ENCODE measurements at places on chromosomes 1 and 21.

GRCh38 chr1:162398999-162399580, 12.8 kb downstream of the SH2D1B start:
- no peak for DNase-seq

DNA sequence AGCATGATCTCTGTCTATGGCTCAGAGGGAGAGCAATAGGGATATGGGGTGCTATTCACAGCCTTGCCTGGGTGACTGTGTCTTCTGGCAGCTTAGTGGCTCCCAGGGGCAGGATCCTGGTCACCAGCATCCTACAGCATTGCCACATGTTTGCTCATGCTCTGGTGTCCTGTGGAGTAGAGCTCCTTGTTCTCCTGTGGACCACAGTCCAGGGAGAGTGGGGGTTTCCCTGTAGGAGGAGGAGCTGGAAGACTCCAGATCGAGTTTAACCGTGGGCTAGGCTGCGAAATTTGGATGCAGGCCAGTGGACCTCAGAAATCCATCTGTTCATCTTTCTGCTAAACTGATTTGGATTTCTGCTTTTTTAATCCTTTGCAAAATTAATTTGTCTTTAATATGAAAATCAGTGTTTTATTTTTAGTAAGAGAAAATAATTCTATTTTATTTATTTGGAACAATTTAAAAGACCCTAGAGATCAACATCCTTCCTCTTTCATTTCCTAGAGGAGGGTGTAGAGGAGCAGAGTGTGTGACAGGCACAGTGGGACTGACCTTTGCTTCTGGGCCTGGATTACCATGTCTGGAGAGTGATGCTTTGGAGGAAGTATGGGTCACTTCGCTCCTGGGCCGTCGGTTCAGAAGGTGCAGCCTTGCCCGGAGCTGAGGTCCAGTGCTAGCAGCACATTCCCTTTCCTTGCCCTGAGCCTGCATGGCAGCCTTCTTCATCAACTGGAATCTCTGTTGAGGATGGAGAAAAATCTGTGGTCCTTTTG, 17.4 kb downstream of the ADARB1 start:
- DNase-seq: no peak

GRCh38 chr1:66478116-66478515, 55.8 kb upstream of the SGIP1 start:
- DNase-seq: no peak

GRCh38 chr1:195082183-195082582, 1526.1 kb downstream of the KCNT2 start:
- DNase-seq: no peak

- DNase-seq: no peak
These were observed 11.2 kb upstream of the CAPN2 start for GRCh38 chr1:223700942-223701637.

- peak; percentile 27 for DNase-seq
These were observed 613 bp downstream of the ZFYVE9 start for GRCh38 chr1:52142220-52143183.

DNA sequence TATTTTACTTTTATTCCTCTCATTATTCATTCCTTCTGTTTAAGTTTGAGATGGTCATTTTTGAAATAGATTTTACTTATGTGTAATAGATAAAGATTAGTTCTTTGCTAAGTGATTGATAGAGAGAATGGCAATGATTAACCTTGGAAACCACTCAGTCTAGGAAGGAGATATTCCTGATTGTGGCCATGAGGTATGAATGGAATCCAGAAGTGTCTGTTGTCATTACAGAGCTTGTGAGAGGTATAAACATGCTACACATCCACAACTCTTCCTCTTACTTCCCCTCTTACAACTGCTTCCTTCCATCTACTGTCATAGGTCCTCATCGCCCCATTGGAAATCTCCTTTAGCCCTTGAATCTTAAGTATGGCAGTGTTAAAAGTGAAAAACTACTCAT, 988.8 kb upstream of the B3GALT2 start:
- DNase-seq: no peak

- DNase-seq: no peak
These were observed 14.7 kb downstream of the KIAA1614 start for GRCh38 chr1:180927348-180927747.

DNA sequence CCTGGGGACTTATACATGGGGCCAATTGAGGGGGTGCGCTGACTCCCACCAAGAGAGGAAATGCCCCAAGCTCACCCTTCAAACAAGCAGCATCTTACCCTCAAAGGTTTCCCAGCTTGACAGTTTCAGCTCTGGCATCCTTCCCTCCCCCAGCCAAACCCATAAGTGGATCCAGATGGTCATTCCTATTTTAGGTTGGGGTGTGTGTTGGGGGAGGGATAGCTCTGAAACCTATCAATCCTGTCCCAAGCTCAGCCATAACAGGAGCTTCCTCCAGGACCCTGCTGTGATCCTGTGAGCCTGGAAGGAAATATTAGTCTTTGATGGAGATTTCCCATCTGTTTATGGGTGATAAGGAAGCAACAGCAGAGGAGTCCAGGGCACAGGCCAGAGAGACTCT, 3.4 kb upstream of the TMEM222 start:
- DNase-seq: no peak

- DNase-seq: no peak
These were observed 4.3 kb upstream of the MTFR1L start for GRCh38 chr1:25815208-25816111.

- DNase-seq: no peak
These were observed 256.7 kb downstream of the KIF26B start for GRCh38 chr1:245411245-245412036.

DNA sequence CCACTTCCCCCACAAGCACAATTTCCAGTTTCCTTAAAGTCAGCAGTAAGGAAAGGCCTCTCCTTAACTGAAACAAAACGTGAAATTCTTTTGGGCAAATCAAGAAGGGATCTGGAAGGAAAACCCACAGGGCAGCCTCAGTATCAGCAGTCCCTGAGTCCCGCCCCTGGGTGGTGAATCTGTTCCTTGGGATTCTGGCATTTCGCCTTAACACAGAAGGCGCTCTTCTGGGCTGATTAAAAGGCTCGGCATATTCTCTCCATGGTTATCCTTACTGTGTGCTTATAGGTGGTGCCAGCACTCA, 12.2 kb upstream of the RAB4A start:
- no peak for DNase-seq

GRCh38 chr1:51303751-51304251, 26.6 kb downstream of the TTC39A start:
- no peak for DNase-seq

- no peak for DNase-seq
These were observed 1.6 kb downstream of the SYT2 start for GRCh38 chr1:202708456-202709275.

GRCh38 chr1:209890641-209891330, 47.2 kb upstream of the SYT14 start:
- no peak for DNase-seq

- no peak for DNase-seq
These were observed 19.2 kb downstream of the WDTC1 start for GRCh38 chr1:27253596-27253995.

GRCh38 chr1:167922023-167922422, 8.1 kb upstream of the ADCY10 start:
- DNase-seq: no peak

GRCh38 chr1:202698276-202698675, 12.0 kb downstream of the SYT2 start:
- DNase-seq: no peak

GRCh38 chr1:234619071-234619480, 9.1 kb upstream of the IRF2BP2 start:
- DNase-seq: no peak

DNA sequence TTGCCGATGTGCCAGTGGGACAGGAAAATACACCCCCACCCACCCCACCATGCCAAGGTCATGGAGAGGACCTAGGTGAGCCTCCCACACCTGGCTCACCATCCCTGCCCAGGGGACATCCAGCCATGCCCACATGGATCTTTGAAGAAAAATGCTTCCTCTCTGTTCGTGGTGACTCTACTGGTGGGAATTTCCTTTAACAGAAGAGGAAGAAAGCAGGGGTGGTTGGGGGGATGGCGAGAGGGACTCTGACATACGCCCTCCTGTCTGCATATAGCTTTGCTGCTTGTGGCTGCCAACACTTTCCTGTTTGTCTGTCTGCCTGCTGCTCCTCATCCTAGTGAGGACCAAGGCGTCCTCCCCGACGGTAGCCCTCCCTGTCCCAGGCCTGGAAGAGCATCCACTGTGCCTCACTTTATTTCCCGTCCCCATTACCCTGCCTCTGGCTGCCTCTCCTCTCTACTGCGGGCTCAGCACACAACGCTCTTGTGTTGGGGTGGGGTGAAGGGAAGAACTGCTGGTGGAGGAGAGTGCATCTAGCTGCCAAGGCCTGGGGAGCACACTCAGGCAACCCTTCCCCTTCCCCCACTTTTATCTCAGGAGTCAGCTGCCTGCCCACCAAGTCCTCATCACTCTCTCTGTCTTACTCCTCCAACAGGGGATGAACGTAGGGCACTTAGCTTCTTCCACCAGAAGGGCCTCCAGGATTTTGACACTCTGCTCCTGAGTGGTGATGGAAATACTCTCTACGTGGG, 2.5 kb downstream of the SEMA4A start:
- no peak for DNase-seq

GRCh38 chr1:218933513-218933912, 240.2 kb upstream of the LYPLAL1 start:
- DNase-seq: no peak

- no peak for DNase-seq
These were observed 19.3 kb downstream of the BEND5 start for GRCh38 chr1:48757363-48757762.

DNA sequence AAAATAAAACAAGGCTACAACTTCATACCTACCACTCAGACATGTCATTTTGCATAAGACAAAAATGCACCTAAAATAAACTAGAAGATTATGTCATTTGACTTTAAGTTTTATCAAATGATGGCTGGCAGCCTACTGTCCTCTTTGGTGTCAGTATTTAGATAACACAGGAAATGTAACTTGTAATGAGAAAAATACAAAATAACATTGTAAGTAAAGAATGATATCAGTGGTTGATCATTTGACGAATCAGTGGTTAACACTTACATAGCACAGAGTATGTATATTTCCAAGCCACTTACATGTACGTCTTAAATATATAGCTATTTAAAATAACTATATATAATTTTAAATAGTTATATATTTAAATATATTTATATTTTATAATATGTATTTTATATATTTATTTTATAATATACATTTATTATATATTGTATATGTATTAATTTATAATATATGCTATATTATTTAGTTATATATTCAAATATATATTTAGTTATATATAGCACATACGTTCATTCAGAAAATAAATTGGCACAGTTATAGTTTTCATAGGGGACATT, 44.1 kb downstream of the ZNF678 start:
- DNase-seq: no peak

DNA sequence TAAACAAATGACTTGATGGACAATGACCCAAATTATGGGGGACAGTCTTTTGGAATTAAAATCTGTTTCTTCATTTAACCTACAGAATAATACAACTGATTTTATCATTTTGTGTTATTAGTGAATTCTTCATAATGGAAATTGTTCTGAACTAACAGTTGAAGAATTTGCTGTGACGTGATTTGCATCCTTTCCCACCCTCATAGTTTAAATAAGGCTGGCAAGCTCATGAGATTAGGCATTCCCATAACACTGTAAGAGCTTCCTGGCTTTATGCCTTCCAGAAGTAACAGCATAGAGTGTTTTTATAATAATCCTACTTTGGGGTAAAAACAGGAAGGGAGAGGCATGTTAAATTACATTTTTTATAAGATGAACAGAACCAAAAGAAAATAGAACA, 95.7 kb downstream of the ATP6V1G3 start:
- no peak for DNase-seq

DNA sequence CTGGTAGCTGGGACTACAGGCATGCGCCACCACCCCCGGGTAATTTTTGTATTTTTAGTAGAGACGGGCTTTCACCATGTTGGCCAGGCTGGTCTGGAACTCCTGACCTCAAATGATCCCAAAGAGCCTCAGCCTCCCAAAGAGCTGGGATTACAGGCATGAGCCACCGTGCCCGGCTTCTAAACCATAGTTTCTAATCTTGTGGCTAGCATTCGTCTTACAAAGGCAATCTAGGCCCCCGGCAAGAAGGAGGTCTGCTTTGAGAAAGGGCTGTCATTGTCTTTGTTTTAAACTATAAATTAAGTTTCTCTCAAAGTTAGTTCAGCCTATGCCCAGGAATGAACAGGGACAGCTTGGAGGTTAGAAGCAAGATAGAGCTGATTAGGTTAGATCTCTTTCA, 10.3 kb upstream of the L1TD1 start:
- no peak for DNase-seq

DNA sequence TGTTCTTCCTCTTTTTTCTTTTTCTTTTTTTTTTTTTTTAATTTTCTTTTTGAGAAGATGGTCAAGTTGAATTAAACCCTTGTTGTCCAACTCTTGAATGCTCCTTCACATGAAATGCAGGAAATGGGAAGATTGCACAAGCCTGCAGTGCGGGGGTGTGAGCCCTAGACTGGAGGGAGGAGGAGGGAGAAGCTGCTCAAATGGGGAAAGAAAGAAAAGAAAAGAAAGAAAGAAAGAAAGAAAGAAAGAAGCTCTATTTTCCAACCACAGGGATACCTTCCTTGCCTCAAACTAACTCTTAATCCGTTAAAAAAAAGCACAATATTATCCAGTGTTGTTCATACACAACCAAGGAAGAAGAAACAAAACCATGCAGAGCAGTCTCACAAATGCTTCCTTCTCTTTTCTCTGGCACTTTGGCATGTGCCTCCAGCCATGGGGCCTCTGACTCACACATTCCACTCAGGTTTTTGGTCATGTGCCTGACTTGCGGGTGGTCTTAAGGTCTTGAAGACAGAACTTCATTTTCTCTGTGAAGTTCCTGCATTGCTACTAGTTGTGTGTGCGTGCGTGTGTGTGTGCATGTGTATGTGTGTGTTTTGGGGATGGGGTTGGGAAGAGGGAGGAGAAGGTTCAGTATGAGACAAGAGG, 276.1 kb downstream of the RPS6KC1 start:
- DNase-seq: no peak

DNA sequence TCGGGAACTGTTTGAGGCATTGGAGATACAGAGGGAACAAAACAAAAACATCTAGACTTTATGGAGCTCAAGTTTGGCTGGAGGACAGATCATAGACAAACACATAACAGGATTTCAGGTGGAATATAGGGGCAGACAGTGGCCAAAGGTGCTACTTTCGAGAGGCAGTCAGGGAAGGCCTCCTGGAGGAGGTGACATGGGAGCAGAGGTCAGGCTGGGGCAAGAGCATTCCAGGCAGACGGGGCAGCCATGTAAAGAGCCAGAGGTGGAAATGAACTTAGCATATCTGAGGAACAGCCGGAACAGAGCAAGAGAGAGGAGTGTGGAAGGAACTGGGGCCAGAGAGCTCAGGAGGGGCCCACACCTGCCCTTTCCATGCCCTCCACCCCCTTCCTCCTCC, 122.3 kb downstream of the DMRTB1 start:
- no peak for DNase-seq

GRCh38 chr21:41634858-41635257, 126.9 kb upstream of the TMPRSS2 start:
- DNase-seq: no peak
